ENCODE measurements at places on chromosomes 1 and 21.

DNA sequence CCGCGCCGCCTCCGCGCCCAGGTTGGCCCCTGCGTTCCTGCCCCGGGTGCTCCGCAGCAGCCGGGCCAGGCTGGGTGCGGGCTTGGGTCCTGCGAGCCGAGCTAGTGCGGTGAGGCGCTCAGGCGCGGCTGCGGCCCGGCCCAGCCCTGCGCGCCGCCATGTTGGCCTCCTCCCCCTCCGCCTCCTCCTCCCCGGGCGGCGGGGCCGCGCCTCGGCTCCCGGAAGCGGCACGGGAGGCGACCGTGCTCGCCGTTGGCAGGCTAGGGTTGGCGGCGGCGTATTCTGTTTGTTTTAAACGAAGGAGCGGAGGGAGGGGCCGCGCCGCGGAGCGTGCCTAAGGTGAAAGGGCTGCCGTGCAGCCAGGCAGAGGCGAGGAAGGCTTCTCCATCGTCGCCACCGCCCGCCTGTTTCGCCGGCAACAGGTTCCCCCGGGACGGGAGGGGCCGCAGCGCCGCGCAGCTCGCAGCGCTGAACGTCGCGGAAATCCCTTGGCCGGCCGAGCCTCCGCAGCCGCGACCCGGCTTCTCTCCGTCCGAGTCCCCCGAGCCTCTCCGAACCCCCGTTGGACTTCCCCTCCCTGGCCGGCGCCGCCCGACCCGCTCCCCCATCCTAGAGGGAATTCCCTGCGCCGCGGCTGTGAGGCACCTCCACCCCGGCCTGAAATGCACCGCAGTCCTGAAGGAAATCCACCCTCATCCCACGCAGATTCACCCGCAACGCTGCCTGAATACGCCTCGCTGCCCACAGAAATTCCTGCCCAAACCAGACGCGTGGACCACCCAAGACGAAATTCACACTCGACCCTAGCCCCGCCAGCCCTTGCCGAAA is at the start of gene USP24:
Gene USP24, minus strand, starts transcription at position 171 of the 828 bp plus-strand sequence. CDS start 251 bp downstream, outside the sequence.
- DNase-seq, result peak; percentile 77

DNA sequence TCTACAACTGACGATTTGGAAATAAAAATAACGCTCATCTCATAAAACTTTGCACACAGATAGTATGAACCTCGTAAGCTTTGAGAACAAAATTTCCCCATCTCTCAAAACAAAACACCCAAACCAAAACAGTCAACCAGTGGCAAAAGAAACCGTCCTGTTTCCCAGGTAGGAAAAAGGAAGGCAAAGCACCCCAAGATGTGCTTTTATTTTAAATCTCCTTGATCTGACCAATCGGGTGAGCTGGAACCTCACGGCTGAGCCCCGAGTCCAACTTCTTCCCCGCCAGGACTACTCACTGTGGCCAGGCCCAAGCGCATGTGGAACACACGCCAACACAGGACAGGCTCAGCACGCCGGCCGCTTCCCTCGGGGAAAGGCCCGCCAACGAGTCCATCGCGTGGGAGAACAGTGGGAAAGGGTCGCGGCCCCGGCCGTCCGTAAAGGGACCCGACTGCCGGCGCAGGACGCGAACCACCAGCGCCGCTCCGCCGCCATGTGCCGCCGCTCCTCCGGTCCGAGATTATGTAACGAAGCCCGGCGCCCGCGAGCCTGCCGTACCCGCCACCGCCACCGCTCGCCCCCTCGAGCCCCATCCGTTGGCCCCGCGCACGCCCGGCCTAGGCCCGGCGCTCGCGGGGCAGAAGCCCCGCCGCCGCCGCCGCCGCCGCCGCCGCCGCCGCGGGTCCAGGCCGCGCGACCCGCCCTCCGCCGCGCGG is 759 bp downstream of the AHCTF1 start:
- peak; percentile 71 for DNase-seq

DNA sequence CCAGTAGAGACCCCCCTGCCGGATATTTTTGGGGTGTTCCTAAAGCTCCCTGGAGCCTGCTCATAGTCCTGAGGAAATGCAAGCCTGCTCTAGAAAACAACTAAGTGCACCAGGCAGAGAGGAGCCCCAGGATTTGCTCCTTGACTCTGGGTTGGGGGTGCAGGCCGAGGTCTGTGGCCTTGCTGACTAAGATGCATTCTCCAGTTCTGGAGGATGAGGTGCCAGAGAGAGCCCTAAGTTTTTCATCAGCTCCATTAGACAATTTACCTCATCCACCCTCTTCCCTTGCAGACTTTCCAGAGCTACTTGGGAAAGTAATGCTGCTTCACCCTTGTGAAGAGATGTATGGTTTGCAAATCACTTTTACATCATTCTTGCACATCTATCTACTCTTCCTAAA is 9.1 kb downstream of the TUFT1 start:
- DNase-seq, result no peak

GRCh38 chr1:217431395-217431794 is 199.5 kb downstream of the GPATCH2 start:
- DNase-seq, result no peak

DNA sequence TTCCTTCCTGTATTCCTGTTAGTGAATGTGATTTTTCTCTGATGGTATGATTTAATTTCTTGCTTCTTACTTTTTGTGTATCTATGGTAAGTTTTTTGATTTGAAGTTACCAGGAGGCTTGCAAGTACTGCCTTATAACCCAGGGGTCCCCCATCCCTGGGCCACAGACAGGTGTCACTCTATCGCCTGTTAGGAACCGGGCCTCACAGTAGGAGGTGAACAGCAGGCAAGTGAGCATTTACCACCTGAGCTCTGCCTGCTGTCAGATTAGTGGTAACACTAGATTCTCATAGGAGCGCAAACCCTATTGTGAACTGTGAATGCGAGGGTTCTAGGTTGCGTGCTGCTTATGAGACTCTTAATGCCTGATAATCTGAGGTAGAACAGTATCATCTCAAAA is 143.3 kb downstream of the RPS6KC1 start:
- no peak for DNase-seq

DNA sequence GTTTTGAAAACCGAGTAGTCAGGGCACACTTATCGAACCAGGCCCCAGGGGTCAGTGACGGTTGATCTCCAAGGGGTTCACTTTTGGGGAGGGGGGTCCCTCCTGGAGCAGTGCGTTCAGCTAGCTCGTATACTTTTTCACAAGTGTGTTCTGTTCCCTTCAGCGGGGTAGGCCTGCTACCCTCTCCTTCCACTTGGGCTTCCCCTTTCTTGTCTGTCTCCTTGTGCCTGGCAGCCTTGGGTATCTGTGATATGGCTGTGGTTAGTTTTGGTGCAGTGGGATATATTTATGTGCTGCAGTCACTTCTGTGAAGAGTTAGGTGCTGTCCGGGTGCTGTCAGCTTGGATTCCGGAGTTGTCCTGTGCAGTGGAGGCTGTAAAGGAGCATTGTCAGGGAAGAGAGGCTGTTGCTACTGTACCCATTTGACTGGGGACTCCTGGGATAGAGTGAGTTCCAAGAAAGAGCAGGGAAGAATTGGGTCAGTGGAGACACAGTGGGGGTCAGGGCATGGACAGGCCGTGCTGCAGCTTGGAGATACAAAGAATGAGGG is 29.7 kb downstream of the ADARB1 start:
- no peak for DNase-seq

GRCh38 chr1:37473431-37474045 is 842 bp upstream of the ZC3H12A start:
- no peak for DNase-seq

DNA sequence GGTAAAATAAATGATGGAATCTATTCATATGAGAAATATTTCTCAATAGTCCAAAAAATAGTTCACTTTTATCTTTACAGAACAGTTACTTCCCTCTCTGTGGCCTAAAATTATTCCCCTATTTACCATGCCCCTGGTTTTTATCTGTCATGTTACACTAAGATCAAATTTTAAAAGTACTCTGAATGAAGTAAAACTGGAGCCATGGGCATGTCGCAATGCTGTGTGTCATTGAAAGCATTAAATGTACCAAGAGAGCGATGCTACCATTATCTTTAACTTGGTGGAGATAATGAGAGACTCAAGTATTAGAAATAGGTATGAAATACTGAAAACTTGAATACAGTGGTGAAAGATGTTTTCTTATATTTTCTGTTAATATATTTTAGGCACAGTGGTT is 146.2 kb downstream of the KCNT2 start:
- DNase-seq, result no peak

DNA sequence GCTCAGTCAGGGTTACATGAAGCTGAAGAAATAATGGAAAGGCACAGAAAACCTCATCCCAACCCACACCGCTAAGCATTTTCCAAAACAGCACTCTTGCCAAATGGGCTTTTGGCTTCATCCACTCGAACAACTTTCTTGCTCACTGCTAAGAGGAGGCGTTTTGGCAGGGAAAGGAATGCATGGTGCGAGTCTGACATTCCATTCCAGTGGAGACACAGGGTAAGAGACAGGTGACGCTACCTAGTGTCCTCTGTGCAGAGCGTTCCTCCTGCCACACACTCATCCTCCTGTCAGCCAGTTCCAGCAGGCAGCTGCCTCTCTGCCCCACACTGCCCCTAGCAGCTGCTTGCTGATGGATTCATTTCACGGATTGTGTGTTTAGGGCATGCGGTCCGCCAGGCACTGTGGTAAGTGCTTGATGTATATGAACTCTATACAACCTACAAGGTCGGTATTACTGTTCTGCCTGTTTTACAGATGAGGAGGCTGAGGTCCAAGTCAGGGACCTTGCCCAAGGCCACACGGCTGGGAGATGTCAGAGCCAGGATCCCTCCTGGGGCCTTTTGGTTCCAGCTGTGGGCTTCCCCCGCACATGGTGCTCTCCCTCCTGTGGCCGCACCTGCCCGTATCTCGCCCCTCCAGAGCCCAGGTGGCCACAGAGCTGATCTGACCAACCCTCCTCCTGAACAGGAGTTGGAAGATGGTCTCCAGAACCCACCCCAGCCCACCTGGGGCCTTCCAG is 25.7 kb upstream of the BACE2 start:
- peak; percentile 5 for DNase-seq

DNA sequence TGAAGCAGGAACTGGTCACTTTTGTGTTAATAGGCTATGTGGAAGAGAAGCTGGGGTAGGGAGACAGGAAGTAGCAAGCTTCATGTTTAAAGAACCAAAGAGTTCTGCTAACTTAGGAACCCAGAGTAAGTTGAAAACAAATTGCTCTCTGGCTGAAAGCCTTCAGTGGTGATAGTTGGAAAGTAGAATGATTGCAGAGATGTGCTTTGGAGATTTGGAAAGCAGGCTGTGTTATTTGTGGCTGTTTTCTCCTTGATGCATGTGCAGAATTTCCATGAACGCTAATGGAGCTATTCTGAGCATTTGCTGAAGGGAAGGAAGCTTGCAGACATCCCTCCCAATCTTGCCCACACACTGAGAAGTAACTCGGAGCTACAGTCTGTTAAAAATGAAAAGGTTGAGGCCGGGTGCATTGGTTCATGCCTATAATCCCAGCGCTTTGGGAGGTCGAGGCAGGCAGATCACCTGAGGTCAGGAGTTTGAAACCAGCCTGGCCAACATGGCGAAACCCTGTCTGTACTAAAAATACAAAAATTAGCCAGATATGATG is 45.7 kb downstream of the TCEANC2 start:
- DNase-seq, result no peak

GRCh38 chr1:196209983-196210382 is 398.3 kb downstream of the KCNT2 start:
- DNase-seq, result no peak

DNA sequence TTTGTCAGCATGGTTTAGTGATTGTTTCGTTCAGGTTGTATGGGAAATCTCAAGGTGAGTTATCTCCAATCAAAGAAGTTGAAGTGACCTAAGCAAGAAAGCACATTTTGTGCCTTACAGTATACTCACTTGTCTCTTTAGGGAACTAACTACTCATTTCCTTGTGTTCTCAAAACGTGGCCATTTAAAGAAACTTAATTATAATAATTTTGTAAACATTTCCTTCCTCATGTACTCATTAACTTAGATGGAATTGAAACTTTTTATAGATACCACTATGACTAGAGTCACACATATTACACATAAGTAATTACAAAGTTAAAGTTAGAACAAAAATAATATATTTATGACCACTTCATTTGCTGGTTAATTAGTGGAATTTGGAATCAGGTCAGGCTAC is 552.6 kb downstream of the MRPL39 start:
- DNase-seq, result no peak

DNA sequence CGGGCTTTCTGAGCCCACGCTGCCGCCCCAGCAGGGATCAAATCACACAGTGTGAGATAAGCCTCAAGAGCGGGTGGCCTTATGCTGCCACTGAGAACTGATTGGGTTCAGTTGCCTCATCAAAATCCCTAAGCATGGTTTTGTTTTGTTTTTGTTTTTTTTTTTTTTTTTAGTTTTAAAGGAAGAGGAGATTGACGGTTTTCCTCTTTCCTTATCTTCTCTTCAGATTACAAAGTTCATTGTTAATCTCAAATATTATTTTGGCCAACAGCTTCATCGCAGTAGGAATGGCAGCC is 651 bp downstream of the COA6 start:
- DNase-seq, result no peak

DNA sequence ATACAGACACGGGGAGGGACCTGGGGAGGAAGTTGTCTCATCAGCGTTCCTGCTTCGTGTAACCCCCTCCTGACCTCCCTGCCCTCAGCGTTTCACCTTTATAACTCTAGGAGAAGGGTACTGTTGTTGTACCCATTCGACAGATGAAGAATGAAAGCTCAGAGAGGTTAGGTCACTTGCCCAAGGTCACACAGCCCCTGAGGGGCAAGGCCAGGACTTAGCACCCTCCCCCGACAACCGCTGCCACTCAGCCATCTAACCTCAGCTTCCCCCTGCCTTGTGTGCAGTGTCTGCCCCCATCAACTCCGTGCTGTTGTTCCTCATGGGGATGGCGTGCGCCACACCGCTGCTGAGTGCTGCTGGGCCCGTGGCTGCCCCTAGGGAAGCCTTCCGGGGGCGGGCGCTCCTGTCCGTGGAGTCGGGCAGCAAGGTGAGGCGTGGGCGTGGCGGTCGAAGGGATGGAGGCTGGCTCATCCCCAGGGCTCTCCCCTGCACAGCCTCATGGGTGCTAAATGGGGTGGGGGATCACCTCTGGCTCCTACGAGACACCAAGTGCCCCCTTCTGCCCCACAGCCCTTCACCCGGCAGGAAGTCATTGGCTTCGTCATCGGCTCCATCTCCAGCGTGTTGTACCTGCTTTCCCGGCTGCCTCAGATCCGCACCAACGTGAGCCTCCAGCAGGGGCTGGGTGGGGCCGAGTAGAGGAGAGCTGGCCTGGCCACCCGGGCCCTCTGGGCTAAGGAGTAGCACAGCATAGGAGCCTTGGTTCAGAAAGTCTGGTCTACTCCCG is 14.0 kb downstream of the SLC66A1 start:
- DNase-seq, result no peak

DNA sequence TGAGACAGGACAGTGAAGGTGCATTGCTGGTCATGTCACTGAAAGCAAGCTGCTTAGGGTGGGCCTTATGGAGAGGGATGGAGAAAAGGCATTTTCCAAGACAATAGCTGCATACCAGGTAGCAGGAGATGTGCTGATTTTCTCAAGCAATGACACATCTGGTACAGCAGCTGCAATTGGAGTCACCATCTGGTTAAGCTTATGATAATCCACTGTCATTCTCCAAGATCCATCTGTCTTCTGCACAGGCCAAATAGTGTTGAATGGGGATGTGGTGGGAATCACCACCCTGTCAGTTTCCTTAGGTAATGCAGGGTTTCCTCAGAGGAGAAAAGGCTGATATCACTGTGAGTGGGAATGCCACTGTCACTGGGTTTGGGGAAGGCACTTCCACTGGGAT is 54.6 kb downstream of the ADSS2 start:
- DNase-seq, result no peak

GRCh38 chr1:92990828-92991227 is 29.6 kb upstream of the DIPK1A start:
- DNase-seq, result no peak

Data from A549 (cell line).